ENCODE measurements at places on chromosomes 5 and 9.

DNA sequence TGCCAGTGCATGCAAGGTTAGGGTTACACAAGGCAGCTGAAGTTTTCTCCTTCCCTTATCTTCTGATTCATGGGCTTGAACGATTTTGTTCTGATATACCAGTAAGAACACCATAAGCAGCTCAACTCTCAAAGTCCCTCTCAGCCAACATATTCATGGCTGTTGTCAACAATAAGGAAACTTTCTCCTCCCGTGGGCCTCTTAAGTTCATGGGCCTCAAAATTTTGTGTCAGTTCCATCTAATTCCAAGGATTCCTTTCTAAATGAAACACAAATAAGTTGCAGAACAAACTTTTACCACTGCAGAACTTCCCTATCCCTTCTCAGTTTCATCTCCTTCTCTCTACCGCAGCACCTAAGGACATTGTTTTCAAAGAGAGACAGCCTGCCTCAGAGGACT, 23.6 kb upstream of the CAST start:
- no peak for DNase-seq

GRCh38 chr5:149887622-149888183, 56.9 kb downstream of the PDE6A start:
- DNase-seq = no peak

DNA sequence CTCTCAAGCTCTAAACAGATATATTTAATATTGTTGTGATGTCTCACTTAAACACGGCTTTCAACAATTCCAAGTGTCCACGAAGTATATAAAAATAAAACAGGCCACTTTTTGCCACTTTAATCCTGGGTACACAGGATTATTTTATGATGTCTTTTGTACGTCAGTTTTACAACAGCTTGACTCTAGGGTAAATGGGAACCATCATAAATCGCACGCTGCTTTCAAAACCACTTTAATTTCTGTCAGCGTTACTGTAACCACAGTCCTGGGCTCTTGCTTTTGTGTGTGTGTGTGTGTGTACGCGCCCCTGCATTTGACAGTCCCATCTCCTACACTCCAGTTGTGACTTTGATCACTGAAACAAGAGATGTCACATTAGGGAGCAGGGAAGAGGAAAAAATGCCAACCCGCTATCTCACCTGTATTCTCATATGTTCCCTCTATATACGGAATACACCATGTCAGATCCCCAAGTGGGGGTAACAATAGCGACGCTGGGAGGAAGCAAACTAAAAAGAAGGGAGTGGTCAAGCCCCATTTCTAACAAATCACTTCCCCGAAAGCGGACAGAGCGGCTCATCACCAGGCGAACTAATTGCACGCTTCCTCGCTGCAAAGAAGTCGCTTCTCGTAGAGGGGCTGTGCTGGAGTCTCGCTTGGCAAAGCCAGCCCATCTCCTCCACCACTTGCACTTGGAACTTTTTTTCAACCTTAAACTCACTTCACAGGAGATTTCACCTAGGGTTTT, 1.2 kb downstream of the BNC2 start:
- DNase-seq = no peak

- no peak for DNase-seq
Observed at GRCh38 chr5:135535820-135536801, at the start of gene NEUROG1. Gene NEUROG1 (minus strand): TSS chr5:135535964. CDS start chr5:135535690, 274 bp downstream.

- no peak for DNase-seq
Observed at GRCh38 chr9:74122661-74123060, 374.5 kb upstream of the RORB start.

DNA sequence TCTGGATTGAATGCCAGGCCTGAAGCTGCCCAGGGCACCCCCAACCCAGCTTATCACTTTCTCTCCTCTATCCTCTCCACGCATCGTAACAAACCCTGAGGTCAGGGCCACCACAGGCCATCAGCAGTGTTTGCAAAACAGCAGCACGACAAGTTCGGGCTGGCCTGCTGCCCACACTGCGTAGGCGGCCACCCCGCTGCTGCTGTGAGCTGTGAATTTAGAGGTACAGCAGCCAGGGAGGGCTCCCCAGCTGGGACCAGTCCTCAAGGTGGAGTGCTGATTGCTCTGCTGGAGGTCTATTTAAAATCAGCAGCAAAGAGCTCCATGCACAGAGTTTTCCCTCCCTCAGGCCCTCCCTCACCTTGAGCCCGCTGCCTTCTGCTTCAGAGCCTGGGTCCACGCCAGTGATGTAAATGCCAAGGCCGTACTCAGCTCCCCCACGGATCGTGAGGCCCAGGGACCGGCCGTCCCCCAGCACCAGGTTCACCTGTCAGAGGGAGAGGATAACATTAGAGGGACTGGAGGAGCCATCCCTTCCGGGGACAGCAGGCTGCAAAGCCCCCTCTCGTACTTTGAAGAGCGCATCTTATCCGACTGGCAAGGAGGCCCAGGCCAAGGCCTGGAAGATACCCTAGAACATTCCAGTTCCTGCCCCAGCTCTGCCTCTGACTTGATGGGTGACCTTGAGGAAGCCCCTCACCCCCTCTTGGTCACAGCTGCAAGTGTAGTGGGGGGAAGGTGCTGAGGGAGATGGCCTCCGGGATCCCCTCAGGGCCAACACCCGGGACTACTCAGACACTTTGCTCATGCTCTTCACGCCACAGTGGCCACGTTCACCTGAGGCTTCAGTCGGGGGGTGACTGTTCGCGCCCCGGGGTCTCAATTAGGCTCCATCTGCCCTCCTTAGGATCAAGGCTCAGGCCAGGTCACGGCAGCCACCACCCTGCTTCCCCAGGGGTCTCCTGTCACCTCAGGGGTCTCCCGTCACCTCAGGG, 39.1 kb downstream of the WHRN start:
- no peak for DNase-seq

DNA sequence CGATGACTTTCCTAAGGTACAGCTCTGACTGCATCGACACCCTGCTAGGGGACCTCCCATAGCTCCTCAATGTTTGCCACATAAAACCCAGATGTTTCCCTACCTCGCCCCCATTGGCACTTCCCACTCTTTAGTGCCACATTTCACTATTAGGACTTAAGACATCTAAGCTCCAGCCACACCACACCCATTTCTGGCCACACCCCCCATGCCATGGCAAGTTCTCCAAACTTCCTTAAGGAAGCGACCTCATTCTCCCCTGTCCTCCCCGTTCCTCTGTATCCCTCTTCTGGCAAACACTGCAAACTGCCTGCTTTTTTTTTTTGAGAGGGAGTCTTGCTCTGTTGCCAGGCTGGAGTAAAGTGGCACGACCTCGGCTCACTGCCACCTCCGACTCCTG, 62.9 kb downstream of the USP20 start:
- no peak for DNase-seq

- DNase-seq = no peak
Observed at GRCh38 chr5:2871282-2871681, 119.8 kb upstream of the IRX2 start.

DNA sequence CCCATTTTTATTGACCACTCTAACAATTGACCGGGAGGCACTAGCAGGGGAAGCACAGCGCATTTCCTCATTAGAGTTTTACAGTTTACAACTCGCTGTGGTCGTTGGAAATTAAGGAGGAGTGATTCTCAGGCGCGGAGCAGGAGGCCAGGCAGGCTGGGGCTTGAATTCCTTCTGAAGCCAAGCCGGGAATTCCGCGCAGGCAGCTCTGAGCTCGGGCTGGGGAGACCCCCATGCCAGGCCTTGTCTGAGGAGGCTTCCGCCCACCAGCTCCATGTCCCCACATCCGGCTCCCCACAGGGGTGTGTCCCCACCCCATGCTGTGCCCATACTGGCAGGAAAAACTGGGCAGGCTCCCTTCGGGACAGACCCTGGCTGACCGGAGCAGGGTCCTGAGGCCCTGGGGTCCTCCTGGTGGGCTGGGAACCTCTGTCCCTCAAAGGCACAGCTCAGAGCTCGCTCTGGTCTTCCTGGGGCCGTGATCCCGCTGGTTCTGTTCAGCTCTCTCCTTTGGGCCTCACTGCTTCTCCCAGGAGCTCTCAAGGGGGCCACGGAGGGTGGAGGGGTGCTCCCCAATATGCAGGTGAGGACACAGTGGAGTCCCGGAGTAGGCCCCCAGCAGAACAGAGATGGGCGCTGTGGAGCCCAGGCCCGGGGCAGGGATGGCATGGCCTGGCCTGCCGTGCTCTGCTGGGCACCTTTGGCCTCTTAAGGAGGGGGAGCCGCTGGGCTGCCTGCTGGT, 1.3 kb upstream of the NRARP start:
- DNase-seq = no peak

Measured in breast epithelium (tissue), 4 donors.